Right lobe of liver (tissue), 6 donors: ENCODE measurements at places on chromosomes 11 and 22. TPM values are rescaled to one million over a fixed set of nuclear protein-coding genes. Genes with fewer than 3 reads are reported as not detected.

AQP11 gene
- 3.9 TPM for total RNA-seq

DNA sequence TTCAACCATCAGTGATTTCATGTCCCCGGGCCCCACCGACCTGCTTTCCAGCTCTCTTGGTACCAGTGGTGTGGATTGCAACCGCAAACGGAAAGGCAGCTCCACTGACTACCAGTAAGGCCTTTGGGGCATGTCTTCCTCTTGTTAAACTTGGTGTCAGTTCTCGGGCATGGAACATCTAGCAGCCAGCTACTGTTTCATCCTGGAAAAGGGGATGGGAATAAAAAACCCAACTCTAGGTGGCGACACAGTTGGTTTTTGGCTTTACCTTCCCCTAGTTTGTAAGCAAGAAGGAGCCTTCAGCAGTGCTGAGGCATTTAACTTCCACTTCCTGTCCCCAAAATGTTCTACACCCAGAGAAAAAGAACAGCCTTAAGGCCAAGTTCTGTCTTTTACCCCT is 76.7 kb downstream of the BMAL1 start:
- no peaks in the 10 kb centered on the region for H3K27me3 ChIP-seq
- H3K36me3 ChIP-seq = no peaks in the 10 kb centered on the region
- H3K4me3 ChIP-seq = no peak overlapping the region
- no peak for DNase-seq

E2F8 gene
- 0.20 TPM for total RNA-seq

GRCh38 chr22:38864361-38865191 is 7.4 kb downstream of the CBX6 start:
- no peak overlapping the region for H3K27ac ChIP-seq
- H3K27me3 ChIP-seq = no peaks in the 10 kb centered on the region
- H3K4me1 ChIP-seq = no peaks in the 10 kb centered on the region
- H3K36me3 ChIP-seq = peaks cover 6% of the 10 kb centered on the region
- peak; percentile 44 for DNase-seq

- no peaks in the 10 kb centered on the region for H3K36me3 ChIP-seq
- no peak for DNase-seq
- H3K4me1 ChIP-seq = no peaks in the 10 kb centered on the region
- no peak overlapping the region for H3K27ac ChIP-seq
These were observed 435.0 kb upstream of the CADM1 start for GRCh38 chr11:115939104-115939730.

GRCh38 chr11:35247428-35247827 is 108.5 kb downstream of the CD44 start:
- no peaks in the 10 kb centered on the region for H3K36me3 ChIP-seq
- H3K27ac ChIP-seq = no peak overlapping the region
- no peaks in the 10 kb centered on the region for H3K27me3 ChIP-seq
- H3K4me3 ChIP-seq = no peak overlapping the region
- no peak for DNase-seq

GRCh38 chr11:73812234-73812633 is 24.6 kb downstream of the MRPL48 start:
- H3K36me3 ChIP-seq = no peaks in the 10 kb centered on the region
- no peaks in the 10 kb centered on the region for H3K27me3 ChIP-seq
- no peak for DNase-seq
- no peak overlapping the region for H3K4me3 ChIP-seq
- no peak overlapping the region for H3K27ac ChIP-seq
- H3K4me1 ChIP-seq = no peaks in the 10 kb centered on the region

DNA sequence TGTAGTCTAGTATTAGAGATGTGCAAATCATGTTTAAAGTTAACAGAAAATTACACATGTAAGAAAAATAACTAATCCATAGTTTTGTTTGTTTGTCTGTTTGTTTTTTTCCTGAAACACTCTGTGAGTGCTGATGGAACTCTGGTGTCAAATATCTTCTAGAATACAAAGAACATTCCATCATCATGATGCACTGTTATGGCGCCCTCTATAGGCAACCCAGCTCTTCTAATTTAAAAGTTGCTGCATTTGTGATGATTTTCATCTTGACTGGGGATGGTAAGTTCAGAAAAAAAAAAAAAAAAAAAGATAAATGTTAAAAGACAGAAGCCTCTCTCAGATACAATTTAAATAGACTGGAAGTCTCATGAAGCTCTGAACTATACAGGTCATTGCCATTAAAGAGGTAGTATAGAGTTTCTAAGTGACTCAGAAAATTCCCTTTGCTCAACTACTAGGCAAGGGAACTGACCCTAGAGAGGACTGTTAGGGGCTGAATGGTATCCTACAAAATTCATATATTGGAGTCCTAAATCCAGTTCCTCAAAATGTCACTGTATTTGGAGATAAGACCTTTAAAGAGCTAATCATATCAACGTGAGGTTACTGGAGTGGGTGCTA is 597.2 kb upstream of the ANO3 start:
- no peaks in the 10 kb centered on the region for H3K4me1 ChIP-seq
- H3K27ac ChIP-seq = no peak overlapping the region
- H3K4me3 ChIP-seq = no peak overlapping the region
- no peaks in the 10 kb centered on the region for H3K27me3 ChIP-seq
- no peak for DNase-seq
- H3K36me3 ChIP-seq = no peaks in the 10 kb centered on the region

GRCh38 chr11:30358536-30358935 is 35.6 kb downstream of the ARL14EP start:
- no peaks in the 10 kb centered on the region for H3K27me3 ChIP-seq
- DNase-seq = no peak
